NCI-H1048 (cell line): ENCODE measurements at places on chromosomes 2 and 18.

DNA sequence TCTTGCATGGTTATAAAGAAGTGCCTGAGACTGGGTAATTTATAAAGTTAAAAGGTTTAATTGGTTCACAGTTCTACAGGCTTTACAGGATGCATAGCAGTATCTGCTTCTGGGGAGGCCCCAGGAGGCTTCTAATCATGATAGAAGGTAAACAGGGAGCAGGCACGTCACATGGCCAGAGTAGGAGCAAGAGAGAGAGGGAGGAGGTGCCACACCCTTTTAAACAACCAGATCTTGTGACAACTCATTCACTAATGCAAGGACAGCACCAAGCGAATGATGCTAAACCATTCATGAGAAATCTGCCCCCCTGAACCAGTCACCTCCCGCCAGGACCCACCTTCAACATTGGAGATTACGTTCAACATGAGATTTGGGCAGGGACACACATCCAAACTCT, 141.1 kb downstream of the EN1 start:
- no peak for DNase-seq

DNA sequence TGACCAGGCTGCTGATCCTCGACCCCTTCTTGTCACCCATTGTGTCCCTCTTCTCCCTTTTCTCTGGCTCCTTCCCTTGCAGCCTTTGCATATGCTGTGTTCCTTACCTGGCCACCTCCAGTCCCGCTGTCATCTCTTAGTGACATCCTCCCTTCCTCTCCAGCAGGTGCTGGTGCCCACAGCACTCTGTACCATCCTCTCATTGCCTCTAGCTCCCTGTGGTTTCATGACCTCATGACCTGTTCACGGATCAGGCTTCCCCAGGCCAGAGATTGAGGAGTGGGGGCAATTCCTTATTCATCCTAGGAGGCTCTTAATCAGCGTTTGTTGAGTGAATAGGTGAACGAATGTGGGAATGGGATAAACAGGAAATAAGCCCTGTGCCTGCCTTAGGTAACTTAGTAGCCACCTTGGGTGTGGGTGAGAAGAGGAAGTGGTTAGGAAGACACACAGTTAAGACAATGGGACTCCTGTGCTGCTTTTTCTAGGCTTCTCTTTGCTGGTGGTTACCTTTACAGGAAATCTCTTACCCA, 35.5 kb downstream of the ITGA6 start:
- DNase-seq, result no peak

DNA sequence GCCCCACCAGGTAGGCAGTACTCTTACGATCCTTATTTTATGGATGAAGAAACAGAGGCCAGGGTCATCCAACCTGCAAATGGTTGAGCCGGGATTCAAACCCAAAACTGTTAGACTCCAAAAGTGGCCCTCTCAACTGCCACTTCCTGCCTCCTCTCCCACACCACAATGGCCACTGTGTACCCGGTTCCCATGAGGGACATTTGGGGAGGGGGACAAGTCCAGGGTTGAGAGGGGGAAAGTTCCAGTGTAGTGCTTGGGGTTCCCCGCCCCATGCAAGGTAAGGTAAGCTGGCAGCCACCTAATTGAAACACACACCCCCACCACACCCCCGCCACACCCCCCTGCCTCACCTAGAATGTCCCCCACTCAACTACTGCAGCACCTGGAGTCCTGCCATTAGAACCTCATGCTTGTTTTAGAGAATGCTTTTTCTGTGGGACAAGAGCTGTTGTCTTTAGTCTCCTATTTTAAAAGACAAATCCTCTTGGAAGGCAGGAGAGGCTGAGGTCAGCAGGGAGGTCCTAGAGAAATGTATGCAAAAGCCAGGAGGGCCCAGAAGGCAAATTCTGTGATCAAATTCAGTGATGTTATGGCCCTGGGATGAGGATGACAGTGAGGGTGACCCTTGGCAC, 145.2 kb downstream of the ZFP36L2 start:
- DNase-seq, result no peak

DNA sequence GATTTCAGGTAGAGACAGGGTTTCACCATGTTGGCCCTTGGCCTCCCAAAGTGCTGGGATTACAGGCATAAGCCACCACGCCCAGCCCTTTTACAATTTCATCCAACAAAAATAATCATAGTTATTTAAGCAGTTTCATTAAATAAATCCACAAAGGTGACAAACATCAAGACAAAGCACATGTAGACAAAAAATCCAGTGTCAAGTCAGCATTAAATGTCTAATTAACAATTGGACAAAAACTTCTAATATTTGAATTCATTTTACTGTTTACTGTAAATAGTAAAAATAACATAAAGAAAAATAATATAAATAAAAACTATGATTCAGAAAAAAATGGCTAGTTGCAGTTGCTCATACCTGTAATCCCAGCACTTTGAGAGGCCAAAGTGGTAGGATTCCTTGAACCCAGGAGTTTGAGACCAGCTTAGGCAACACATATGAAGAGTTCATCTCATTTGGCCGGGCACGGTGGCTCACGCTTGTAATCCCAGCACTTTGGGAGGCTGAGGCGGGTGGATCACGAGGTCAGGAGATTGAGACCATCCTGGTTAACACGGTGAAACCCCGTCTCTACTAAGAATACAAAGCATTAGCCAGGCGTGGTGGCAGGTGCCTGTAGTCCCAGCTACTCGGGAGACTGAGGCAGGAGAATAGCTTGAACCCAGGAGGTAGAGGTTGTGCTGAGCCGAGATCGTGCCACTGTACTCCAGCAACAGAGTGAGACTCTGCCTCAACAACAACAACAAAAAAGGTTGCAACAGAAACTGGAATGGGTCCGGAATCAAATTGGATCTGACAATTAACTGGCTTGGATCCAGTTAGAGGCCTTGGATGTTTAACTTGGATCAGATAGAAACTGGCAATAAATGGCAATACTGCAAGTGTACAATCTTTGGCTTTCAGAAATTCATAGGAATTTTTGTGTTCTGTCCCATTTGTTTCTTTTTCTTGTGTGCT, 56.9 kb upstream of the MAT2A start:
- no peak for DNase-seq

DNA sequence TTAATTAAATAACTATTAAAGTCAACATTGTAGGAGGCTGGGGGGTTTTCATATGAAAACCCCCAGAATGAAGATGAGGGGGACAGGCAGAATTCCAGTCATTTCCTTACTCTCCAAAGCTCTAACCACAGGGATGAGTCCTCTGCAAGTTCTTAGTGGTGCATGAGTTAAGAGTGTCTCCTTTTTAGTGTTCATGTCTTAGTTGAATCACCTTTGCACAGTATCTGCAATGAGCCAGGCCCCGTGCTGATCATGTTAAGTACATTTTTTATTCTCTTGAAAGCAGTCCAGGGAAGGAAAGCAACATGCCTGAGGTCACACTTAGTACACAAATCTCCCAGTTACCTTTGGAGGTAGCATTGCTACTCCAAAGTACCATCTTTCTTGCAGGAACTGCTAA, 25.7 kb upstream of the MSGN1 start:
- no peak for DNase-seq

- no peak for DNase-seq
Measured at GRCh38 chr2:229733611-229734245, 19.4 kb upstream of the DNER start.
